Activated CD4-positive, alpha-beta memory T cell treated with anti-CD3 and anti-CD28 coated beads for 36 hours (primary cell): ENCODE measurements at places on chromosomes 1 and 21.

DNA sequence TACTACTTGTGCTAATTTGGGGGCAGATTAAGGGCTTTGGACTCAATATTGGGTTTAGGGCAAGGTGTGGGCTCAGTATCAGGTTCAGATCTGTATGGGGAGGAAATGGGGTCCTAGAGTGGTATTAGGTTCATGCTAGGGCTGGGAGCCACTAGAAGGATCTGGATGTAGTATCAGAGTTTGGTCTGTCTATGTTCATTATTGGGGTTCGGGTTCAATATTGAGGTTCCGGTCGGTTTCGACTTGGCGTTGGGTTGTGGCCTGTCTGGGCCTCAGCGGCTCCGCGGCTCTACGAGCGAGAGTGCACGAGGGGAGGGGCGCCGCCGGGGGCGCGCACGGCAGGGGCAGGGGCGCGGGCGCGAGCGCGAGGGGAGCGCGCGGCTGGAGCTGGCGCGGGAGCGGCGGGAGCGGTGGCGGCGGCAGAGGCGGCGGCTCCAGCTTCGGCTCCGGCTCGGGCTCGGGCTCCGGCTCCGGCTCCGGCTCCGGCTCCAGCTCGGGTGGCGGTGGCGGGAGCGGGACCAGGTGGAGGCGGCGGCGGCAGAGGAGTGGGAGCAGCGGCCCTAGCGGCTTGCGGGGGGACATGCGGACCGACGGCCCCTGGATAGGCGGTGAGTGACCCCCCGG, at the start of gene PTPRF:
PTPRF (plus strand) TSS at position 401 of the 624 bp plus-strand sequence. CDS start 14,193 bp downstream, outside the sequence.
- DNase-seq = peak; percentile 34

- peak; percentile 82 for DNase-seq
Observed at GRCh38 chr1:154609398-154610380, 1.7 kb upstream of the ADAR start.

GRCh38 chr1:223041481-223041880, 101.6 kb downstream of the TLR5 start:
- no peak for DNase-seq

GRCh38 chr1:37118790-37119189, 84.5 kb upstream of the GRIK3 start:
- no peak for DNase-seq

GRCh38 chr1:2132222-2133038, 62.1 kb downstream of the FAAP20 start:
- DNase-seq = peak; percentile 40

- no peak for DNase-seq
Observed at GRCh38 chr1:39640861-39641260, 1.4 kb upstream of the HEYL start.

DNA sequence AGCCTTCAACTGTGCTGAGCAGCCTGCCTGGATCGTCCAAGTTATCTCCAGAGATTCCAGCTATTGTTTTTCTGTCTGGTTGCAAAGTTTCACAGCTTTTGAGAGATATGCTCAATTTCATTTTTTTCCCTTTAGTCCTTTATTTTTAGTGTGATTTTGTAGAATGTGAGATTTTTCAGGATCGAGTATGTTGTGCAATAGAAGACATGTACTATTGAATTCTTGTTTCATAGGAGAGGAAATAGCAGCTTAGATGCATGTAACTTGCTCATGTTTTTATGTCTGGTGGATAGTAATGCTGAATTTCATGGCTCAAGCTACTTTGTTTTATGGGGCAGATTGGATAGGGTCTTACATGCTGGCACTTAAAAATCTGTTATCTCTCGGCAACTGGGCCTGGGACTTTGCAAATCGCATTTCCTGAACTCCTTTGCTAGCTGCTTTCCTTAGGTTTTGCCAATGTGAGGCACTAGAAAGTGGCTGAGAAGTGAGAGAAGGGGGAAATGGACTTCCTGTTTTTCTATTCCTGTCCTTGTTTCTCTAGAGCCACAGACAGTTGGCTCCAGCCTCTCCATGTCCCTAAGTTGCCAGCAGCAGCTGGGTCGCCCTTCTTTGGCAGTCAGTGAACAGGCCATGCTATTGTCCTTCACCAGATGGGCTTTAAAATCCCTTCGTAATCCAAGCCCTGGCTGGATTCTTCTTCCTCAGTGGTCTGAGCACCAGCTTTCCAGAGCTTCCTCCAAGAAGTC, 101.4 kb upstream of the PDE4B start:
- DNase-seq = no peak

- DNase-seq = no peak
Observed at GRCh38 chr1:161282991-161283390, 24.4 kb downstream of the PCP4L1 start.

GRCh38 chr1:43566382-43567044, 35.8 kb downstream of the PTPRF start:
- no peak for DNase-seq

DNA sequence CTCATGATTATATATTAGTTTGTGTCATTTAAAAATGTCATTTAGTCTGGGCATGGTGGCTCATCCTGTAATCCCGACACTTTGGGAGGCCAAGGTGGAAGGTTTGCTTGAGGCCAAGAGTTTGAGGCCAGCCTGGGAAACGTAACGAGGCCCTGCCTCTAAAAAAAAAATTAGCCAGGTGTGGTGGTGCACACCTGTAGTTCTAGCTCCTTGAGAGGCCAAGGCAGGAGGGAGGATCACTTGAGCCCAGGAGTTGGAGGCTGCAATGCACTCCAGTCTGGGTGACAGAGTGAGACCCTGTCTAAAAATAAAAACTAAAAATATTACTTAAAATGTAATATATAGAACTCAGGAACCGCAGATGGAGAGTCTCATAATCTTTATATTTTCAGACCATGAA, 34.6 kb downstream of the RUNX3 start:
- no peak for DNase-seq

DNA sequence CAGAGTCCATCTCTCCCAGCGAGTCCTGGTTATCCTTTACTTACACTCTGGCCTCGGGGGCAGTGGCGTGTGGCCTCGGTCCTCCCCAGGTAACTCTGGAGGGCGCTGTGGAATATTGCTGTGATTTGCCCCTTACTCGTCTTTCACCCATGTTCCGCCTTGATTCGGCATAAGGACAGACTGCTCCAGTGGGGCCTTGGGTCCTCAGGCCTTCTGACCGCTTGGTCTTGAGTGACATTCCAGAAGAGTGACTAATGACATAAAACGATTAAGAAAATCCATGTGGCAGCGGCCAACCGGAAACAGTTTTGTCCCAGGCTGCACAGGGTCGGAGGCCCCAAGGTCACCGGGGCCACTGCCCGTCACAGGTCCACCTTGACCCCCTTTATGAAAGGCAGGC, 11.0 kb downstream of the ICMT start:
- no peak for DNase-seq

GRCh38 chr1:213973129-213973528, 14.6 kb upstream of the PROX1 start:
- DNase-seq = no peak

GRCh38 chr1:23799570-23800399, 769 bp downstream of the GALE start:
- peak; percentile 74 for DNase-seq

GRCh38 chr1:81345110-81345509, 455.6 kb upstream of the ADGRL2 start:
- DNase-seq = no peak

GRCh38 chr1:200739702-200740570, 1.2 kb downstream of the CAMSAP2 start:
- no peak for DNase-seq

GRCh38 chr1:24487455-24487854, 15.2 kb upstream of the RCAN3 start:
- no peak for DNase-seq

- DNase-seq = no peak
Observed at GRCh38 chr1:109444346-109444745, 18.1 kb upstream of the PSMA5 start.

GRCh38 chr1:222665964-222666363, 46.3 kb downstream of the AIDA start:
- no peak for DNase-seq

DNA sequence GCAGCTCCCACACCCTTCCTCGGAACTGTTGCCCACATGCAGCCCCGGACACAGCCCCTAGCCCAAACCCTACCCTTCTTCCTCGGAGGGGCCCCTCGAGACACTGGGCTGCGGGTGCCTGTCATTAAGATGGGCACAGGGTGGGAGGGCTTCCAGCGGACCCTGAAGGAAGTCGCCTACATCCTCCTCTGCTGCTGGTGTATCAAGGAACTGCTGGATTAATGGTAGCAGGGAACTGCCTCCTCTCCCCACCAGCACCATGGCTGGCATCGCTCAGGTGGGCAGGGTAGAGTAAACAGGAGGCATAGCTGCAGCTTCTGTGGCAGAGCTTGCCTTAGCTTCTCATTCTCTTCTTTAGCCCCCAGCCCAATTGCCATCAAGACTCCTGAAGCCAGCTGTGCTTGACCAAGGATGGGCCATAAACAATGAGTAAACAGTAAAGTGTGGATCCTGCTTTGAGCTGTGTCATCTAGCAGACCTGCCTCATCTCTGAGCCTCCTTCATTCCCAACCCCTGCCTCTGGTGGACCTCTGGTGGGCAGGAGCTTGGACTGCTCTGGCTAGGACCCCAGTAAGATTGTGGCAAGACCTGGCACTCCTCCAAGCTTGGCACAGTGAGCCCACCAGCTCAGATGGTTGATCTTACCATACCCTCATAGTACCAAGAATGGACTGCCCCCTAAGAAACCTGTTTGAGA, at the start of gene LENEP:
LENEP (plus strand) TSS at position 15 of the 697 bp plus-strand sequence; CDS start at position 37, 22 bp downstream.
- no peak for DNase-seq

GRCh38 chr1:4079815-4080214, 179.7 kb upstream of the C1orf174 start:
- DNase-seq = no peak

DNA sequence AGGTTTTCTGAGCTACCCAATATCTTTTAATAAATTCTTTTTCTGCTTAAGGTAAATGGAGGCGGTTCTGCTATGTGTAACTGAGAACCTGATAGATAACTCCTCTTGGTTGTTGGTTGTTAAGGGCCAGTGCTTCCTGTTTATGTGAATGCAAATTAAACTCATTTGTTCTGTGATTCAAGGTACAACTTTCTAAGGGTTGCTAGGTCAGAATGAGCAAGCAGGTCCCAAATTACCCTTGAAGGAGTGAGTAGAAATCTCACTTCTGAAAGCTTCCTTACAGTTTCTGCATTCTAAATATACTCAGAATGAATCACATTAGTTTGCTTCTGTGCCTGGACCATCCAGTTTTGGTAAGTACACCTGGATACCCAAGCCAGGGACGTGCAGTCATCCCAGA, 15.5 kb upstream of the FAM78B start:
- no peak for DNase-seq

DNA sequence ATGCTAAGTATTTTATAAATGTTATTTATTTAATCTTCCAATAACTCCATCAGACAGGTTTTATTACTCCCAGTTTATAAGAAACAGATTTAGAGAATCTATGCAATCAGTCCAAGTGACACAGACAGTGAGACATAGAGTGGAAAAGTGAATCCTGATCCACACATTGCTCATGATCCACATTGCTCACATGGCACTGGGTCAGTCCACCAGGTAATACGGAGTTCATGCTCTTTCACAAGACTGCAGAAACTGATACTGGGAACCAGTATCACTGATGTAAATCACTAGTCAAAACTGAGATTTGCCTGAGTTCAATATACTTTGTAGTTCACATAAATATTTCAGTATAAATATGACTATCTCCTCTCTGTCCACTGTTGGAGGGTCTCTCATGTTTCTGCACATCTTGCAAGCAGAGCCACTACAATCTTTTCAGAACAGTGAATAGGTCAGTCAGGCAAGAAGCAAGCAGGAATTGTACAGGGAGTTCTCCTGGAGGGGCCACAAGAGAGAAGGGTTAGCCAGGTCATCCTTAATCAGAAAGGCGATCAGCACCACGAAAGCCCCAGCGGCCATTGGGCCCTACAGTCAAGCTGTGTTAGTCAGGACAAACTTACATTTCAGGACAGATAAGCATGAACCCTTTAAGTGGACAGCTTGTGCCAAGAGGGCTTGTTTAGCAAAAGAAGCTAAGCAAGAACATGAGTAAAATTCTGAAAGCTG, 275.4 kb upstream of the NR5A2 start:
- no peak for DNase-seq

- DNase-seq = no peak
Observed at GRCh38 chr1:107132780-107133179, 8.1 kb upstream of the NTNG1 start.

GRCh38 chr1:234324821-234325220, 48.4 kb upstream of the COA6 start:
- no peak for DNase-seq

- no peak for DNase-seq
Observed at GRCh38 chr1:210817385-210818275, 316.3 kb downstream of the KCNH1 start.

DNA sequence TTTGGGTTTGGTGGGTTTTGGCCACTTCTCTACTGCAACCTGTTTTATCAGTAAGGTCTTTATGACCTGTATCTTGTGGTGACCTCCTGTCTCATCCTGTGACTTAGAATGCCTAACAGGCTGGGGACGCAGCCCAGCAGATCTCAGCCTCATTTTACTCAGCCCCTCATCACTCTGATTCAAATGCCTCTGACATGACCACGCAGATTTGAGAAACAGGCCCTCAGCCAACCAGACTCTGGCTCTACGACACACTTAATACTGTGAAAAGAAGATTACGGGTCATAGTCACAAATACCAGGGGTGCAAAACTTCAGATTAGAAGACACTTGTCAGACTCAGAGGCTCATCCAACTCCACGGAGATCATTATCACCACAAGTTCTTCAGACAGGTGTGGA, 28.3 kb upstream of the KIF26B start:
- no peak for DNase-seq

GRCh38 chr1:107515702-107516101, 374.9 kb downstream of the NTNG1 start:
- DNase-seq = no peak

- no peak for DNase-seq
Observed at GRCh38 chr1:33973799-33974545, 110.1 kb downstream of the HMGB4 start.

DNA sequence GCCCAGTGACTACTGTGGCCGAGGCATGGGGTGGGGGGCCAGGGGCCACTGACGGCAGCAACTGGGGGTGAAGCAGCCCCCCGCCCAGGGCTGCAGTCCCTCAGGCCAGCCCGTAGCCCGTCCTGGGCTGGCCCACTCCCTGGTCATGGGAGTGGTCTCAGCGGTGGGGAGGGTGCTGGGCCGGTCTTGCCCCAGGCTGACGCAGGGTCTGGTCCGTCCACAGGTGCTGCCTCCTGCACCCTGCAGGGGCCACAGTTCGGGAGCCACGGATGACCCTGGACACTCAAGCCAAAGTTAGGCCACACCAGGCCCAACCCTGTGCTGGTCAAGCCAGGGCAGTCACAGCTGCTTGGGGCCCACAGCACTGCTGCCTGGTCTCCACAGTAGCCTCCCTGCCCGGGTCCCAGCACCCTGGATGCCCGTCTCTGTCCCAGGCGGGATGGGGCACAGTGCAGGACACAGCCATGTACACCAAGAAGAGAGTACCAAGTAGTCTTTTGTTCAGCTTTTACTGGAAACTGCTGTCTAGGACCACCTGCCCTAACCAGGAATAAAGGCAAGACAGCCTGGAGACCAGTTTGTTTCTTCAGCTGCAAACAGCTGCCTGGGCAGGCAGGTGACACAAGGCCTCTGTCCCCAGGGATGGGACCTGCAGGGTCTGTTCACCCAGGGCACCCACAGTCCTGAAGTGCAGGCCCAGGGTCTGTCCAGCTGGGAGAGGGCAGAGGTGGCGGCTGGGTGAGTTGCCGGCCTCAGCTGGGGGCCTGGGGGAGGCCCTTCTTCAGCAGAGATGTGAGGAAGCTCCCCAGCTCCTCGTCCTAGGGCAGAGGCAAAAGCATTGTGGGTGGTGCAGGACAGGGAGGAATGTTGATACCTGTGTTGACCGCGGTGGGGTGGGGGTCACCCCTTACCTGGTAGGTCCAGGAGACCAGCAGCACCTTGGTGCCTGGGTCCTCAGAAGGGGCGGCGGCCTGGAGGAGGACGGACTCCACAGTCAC, 3.0 kb downstream of the PUSL1 start:
- no peak for DNase-seq
